ENCODE measurements at places on chromosomes 5 and 9.

DNA sequence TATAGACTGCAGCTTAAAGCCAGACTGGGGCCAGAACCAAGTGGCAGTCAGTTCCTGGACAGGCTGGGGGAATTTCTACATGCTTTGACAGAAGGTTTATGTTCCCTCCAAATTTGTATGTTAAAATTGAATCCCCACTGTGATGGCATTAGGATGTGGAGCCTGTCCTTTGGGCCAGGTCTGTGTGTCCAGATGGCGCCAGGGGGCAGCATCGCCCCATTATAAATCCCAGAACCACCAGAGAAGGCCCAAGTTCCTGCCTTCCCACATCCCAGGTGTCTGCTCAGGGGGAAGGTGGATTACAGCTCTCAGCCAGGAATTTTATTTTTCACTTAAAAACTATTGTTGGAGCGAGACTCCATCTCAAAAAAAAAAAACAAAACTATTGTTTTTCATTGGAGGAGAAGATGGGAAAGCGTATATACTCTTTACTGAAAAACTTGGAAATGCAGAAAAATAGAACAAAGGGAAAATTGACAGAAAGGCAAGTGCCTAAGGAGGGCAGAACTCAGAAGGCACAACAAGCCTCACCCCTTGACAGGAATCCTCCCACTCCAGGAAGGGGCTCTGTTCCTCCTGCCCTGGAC, 5.0 kb downstream of the IL3 start:
- DNase-seq: peak; percentile 84

DNA sequence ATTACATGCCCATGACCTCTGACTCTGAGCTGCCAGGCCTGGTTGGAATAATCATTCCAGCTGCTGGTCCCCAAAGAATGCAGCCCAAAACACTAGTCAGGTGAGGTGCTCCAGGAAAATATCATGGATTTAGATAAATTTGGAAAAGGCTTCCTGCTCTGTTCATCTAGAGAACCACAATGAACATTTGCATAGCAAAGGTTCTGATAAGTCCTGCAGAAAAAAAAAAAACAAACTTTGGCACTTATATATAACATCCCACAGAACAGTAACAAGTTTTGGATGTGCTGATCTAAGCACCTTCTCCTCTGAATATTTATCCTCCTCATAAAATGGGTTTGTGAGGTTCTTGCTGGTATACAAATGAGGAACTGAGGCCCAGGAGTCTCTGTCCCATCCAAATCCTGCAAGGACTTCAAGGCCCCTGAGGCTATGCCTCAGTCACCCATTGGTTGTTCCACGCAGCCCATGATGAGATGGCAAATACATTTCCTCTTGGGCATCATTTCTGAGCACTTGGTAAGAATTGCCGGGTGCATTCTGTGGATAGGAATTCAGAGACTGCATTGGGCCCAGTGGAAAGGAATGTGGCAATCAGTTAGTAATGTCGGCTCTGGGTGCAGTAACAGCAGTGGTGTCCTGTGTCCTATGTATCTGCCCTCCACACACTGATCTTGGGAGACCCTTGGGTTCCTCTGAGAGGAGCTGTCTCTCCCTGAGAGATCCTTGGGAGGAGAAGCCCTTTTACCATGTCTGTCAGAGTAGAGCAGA, 73.4 kb upstream of the ASS1 start:
- DNase-seq: peak; percentile 28

DNA sequence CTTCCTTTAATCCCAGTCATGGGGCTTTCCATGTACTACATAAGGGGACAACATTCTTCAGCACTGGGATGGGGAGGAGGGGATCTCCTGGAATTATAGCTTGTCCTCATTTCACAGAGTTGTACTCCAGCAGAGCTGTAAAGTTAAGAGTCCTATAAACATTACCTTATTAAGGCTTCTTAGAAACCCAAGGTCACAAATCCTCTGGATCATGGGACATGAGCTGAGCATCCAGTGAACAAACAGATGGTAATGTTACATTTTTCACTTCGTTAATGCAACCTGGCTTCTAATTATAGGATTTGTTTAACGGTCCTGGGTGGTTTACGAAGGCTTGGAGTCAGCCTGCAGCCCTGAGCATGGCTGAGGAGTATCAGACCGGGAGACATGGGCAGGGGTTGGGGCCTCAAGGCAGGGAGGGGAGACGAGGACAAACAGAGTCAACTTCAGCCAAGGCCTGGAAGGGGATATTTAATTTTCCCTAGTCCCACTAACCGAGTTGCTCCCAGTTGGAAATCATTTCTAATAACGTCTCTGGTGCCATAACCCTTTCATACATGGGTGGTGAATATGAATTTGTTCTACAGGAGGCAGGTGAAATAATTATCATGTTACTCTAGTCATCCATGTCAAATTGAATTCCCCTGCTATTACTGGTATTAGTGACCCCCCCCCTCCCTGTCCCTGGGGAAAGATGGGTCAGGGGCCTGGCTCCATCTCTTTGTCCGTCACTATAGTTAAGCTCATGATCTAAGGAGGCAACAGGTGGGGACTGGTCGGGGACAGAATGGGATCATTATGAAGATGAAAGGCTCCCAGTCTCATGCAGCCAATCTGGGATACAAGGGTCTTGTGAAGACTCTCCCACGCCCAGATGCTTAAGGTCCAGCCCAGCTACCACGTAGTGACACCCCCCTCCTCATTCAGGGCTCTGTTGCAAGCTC, 10.7 kb upstream of the IL17B start:
- DNase-seq: no peak

- peak; percentile 53 for DNase-seq
These were observed 26.9 kb upstream of the PLIN2 start for GRCh38 chr9:19154135-19154612.

Data from astrocyte of the hippocampus (primary cell).